Naive thymus-derived CD4-positive, alpha-beta T cell (primary cell): ENCODE measurements at places on chromosomes 1 and 21. TPM values are rescaled to one million over a fixed set of nuclear protein-coding genes. Genes with fewer than 3 reads are reported as not detected.
A peak's percentile ranks its signal among the peaks of the same experiment; 100 is the strongest.

DNA sequence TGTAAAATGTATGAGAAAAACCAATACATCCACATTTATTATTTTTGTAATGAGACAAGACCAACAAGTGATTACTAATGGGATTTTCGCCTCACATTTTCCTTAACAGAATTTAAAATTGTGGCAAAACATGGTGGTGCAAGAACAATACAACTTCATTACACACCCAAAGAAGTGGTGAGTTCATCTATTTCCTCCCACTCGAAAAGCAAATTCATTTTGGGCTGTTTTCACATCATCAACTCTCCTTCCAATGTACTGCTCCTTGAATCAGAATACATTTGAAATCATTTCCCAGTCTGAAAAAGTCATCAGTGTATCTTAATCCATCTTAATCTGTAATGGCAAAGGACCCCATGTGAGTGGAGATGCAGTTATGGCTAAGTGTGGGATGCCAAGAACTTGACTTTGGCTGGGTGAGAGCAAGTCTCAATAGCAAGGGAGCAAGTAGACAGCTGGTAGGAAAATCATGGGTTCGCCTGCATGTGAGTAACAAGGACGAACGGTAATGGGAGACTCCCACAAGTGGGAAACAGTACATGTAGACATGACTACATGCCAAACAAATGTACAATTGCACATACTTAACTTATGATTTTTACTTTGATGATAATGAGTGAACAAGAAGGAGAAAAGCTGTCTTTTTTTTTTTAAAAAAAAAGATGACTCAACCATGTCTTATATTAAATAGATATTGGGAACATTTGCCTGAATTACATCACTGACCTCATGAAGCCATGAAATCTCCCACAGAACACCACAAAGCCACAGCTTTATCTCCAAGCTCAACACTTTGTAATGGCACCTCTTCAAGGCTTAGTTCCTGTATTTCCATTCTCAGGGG, 46.0 kb downstream of the RUNX1 start:
- H3K27me3 ChIP-seq: no peaks in the 10 kb centered on the region
- no peak for DNase-seq
- peaks cover 28% of the 10 kb centered on the region for H3K4me1 ChIP-seq
- no peak overlapping the region for H3K27ac ChIP-seq

GRCh38 chr1:23719162-23719820, 24.0 kb upstream of the ELOA start:
- H3K4me3 ChIP-seq: no peak overlapping the region
- H3K27me3 ChIP-seq: no peaks in the 10 kb centered on the region
- no peaks in the 10 kb centered on the region for H3K4me1 ChIP-seq
- no peak for DNase-seq
- no peak overlapping the region for H3K27ac ChIP-seq

GRCh38 chr1:13498553-13498952, 15.2 kb downstream of the LRRC38 start:
- no peaks in the 10 kb centered on the region for H3K36me3 ChIP-seq
- H3K27ac ChIP-seq: no peak overlapping the region
- DNase-seq: no peak
- H3K27me3 ChIP-seq: no peaks in the 10 kb centered on the region
- no peak overlapping the region for H3K4me3 ChIP-seq
- no peaks in the 10 kb centered on the region for H3K4me1 ChIP-seq

DNA sequence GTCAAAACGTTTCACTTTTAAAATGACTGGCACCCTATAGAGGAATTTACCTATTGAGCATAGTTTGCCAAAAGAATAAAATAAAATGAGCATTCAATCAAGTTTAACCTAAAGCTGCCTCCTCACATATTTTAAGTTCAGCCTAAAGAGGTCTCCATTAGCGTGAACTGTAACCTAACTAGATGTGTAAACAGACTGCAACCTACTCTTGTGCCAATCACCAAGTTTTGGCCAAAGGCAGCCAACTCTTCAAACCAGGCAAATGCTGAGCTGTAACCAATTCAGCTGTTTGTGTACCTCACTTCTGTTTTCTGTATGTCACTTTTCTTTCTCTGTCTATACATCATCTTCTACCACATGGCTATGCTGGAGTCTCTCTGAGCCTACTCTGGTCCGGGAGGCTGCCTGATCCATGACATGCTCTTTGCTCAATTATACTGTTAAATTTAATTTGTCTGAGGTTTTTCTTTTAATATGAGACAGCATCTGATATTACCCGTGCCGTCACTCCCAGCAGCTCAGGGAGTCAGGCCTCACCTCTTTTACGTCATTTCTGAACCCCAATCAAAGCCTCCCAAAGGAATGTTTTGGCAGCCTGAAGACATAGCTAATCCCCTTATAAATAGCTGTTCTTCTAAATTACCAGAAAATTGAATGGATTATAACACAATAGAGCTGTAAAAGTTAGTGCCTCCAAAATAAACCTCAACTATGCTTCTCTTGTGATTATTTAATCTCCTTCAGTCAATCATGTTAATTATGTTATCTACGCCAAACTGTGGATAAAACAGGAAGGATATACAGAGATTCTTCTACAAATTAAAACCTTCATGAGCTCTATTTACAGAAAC, 81.0 kb upstream of the NR5A2 start:
- H3K27me3 ChIP-seq: no peaks in the 10 kb centered on the region
- H3K36me3 ChIP-seq: no peaks in the 10 kb centered on the region
- no peak for DNase-seq
- no peak overlapping the region for H3K27ac ChIP-seq
- H3K4me1 ChIP-seq: no peaks in the 10 kb centered on the region

DNA sequence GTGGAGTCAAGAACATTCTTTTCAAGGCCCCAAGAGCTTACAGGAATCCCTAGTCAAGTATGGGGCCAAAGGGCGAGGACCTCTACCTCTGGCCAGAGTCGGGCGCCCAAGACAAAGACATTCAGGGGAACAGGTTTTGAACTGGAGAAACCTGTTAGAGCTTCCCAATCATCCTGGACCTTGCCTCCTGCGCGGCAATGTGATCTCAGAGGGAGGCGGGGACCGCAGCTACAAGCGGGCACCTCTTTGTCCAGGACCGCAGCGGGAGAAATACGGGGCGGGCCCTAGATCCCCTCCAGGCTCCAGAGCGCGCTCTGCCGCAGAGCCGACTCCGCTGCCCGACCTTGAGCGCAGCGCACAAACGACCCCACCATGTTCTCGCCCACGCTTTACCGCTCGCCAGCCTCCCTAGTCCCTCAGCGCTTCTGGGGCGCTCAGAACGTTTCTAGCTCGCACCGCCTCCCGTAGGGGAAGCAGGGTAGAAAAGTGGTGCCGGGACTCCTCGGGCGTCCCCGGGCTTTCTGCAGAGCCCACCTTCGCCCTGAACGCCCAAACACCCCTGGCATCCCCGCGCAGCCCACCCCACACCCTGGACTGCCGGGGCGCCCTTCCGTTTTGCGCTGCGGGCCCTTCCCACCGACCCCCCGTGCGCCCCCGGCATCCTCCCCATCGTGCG, 28.1 kb downstream of the RABIF start:
- peak overlapping the region; percentile 53 for H3K4me3 ChIP-seq
- no peaks in the 10 kb centered on the region for H3K36me3 ChIP-seq
- H3K4me1 ChIP-seq: no peaks in the 10 kb centered on the region
- DNase-seq: no peak
- no peak overlapping the region for H3K27ac ChIP-seq

GRCh38 chr1:202848191-202848542, 37.4 kb downstream of the PCAT6 start:
- H3K4me3 ChIP-seq: no peak overlapping the region
- DNase-seq: no peak
- H3K27ac ChIP-seq: no peak overlapping the region
- H3K27me3 ChIP-seq: no peaks in the 10 kb centered on the region

DNA sequence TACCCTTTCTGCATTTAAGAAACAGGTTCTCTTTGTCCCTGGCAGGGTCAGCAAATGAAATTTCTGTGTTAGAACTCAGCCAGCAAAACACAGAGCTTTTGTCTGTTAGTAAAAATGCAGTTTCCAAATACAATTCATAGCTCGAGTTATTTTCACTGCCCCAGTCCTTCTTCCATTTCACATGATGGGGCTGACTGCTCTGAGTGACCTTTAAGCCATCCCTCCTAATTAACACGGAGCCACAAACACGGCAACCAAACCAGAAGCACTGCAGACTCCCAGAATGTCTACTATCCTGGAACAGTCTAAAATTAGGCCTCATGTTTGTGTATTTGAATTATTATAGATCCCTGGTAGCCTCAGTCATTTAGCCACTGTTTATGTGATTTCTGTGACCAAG, 99.1 kb upstream of the RGS4 start:
- no peak overlapping the region for H3K27ac ChIP-seq
- H3K4me3 ChIP-seq: no peak overlapping the region
- no peaks in the 10 kb centered on the region for H3K4me1 ChIP-seq
- no peak for DNase-seq

DNA sequence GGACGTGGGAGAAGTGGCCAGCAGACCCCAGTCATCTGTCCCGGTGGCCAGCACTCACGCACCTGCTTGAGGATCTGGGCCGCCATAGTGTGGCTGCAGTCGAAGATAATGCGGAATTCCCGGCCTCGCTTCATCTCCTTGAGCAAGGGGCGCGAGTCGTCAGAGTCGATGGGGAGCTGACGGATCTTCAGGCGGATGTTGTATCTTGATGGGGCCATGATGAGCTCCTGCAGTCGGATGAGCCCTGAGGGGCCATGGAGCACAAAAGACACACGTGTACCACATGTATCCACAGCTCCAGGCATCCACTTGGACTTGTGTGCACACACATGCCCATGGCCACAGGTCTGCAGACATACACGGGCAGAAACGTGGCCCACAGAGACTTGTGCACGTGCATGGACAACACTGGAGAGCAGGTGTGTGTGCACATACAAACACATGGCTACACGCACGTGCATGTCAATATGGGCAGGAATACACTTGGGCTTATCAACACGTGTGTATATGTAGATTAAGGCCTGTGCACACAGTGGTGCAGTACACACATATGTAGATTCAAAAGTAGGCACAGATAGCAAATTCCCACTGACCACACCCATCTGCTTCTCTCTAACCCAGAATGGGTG, 162.1 kb downstream of the GRIK3 start:
- no peak for DNase-seq
- no peak overlapping the region for H3K4me3 ChIP-seq
- H3K36me3 ChIP-seq: no peaks in the 10 kb centered on the region
- H3K4me1 ChIP-seq: no peaks in the 10 kb centered on the region
- H3K27ac ChIP-seq: no peak overlapping the region
- H3K27me3 ChIP-seq: no peaks in the 10 kb centered on the region

- H3K27ac ChIP-seq: no peak overlapping the region
- no peak for DNase-seq
- H3K4me1 ChIP-seq: no peaks in the 10 kb centered on the region
- H3K27me3 ChIP-seq: no peaks in the 10 kb centered on the region
Measured at GRCh38 chr1:71667216-71667615, 586.4 kb upstream of the ZRANB2 start.

DNA sequence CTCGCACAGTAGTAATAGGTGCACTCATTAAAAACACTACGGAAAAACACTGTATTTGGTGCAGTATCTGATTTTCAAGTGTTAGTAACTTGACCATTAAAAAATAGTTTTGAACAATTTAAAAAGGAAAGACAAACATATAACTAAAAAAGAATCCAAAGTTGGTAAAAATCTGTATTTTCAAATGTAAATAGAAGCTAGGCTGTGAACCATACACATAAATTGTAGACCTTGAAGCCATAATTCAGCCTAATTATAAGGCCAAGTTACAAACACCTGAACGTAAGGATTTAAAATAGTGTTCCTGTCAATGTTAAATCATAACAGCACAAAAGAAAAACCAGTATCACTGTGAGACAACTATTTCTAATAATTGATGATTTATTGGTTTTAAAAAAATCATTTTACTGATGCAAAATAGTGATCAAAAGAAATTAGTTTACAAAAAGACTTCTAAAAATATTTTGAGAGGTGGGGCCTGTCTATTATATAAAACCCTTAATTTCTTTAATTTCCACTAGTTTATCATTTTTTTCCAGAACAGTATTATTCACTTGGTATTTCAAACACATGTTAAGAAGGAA, 4.5 kb downstream of the IRF2BP2 start:
- H3K36me3 ChIP-seq: peaks cover 8% of the 10 kb centered on the region
- peak overlapping the region; percentile 96 for H3K27ac ChIP-seq
- no peaks in the 10 kb centered on the region for H3K27me3 ChIP-seq
- DNase-seq: no peak
- H3K4me3 ChIP-seq: peak overlapping the region; percentile 78

GRCh38 chr1:194442901-194443575, 1256.6 kb upstream of the B3GALT2 start:
- H3K36me3 ChIP-seq: no peaks in the 10 kb centered on the region
- no peak overlapping the region for H3K4me3 ChIP-seq
- no peaks in the 10 kb centered on the region for H3K4me1 ChIP-seq
- no peaks in the 10 kb centered on the region for H3K27me3 ChIP-seq
- H3K27ac ChIP-seq: no peak overlapping the region
- no peak for DNase-seq

DNA sequence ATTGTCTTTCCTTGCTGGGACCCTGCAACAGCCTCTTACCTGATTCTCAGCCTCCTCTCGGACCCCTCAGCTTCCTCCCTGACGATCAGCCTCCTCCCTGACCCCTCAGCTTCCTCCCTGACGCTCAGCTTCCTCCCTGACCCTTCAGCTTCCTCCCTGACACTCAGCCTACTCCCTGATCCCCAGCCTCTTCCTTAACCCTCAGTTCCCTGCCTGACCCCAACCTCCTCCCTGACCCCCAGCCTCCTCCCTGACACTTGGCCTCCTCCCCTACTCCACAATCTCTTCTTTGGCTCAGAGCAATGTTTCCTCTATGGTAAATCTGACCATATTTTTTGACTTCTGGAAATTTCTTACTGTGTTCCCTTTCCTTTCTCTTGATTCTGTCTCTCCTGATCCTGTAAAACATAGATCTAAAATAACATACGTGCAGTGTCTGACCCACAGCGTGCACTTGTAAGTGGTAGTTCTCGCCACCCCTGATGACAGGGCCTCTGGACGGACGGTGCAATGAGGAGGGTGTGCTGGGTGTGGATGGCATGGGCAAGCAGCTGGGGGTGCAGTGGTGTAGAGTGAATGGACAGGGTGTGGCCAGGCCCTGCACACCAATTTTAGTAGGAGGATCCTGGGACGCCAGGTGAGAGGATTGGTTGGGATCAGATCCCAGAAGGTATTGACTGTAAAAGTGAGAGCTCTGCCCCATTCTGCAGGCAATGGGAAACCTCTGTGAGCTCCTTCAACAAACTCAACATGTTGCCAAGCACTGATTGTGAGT, 264.1 kb downstream of the FOXD2 start:
- no peaks in the 10 kb centered on the region for H3K4me1 ChIP-seq
- no peak for DNase-seq
- no peak overlapping the region for H3K27ac ChIP-seq
- no peaks in the 10 kb centered on the region for H3K36me3 ChIP-seq
- no peak overlapping the region for H3K4me3 ChIP-seq

Gene PGLYRP3
- total RNA-seq: not detected

Gene DMRTB1
- not detected for total RNA-seq

Gene LAMC2
- total RNA-seq: not detected
